CD4-positive, alpha-beta T cell treated with Interleukin-15 for 4 hours (primary cell): ENCODE measurements at places on chromosomes 6 and 20.

GRCh38 chr6:15952231-15953151, 176.4 kb upstream of the MYLIP start:
- no peak for DNase-seq

DNA sequence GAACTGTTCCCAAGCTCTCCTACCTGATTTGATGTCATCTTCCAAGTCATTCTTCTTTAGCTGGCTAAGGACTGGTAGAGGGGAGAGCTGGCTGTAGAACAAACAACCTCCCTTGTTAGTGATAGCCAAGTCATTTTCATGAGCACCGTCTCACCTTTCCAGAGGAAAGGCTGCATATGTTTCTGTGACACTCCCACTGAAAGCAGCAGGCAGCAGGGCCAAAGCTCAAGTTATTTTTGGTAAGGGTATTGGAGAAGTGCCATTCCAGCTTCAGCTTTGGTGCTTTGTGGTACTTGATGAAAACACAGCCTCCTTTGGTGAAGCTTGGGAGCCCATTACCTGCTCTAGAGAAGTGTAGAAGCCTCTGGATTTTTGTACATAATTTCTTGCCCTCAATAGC, 5.4 kb upstream of the DOK5 start:
- no peak for DNase-seq

- DNase-seq, result no peak
Measured at GRCh38 chr6:139982195-139982594, 607.7 kb upstream of the CITED2 start.

DNA sequence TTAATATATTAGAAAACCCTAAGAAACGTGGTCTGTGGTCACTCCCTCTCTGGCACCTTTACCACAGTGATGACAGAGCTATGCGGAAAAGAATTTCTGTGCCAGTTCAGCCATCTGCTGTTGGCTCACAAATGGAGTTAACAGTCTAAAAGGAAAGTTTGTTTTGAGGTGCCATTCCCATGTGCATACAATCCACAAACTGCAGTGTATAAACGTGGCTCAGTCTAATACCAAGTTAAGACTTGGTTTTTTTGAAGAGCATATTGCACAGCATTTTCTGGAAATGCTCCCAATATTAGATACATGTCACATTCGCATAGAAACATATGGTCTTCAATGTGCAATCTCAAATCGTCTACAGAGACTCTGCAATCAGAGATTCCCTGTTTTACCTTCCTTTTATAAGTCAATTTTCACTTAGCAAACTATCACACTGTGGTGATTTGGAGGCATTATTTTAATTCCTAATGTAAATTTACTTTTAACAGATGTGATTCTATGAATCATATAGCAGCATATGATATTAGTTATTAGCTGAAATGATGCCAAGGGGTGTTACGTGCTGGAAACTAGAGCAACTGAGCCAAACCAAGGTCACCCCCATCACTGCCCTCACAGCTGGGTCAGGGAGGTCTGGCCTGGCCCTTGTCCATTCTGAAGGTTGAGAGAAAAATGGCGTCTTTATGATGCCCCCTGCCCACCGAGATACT, 383.5 kb downstream of the PRKN start:
- DNase-seq, result no peak

- DNase-seq, result no peak
Measured at GRCh38 chr6:34370361-34370760, 22.1 kb downstream of the NUDT3 start.

DNA sequence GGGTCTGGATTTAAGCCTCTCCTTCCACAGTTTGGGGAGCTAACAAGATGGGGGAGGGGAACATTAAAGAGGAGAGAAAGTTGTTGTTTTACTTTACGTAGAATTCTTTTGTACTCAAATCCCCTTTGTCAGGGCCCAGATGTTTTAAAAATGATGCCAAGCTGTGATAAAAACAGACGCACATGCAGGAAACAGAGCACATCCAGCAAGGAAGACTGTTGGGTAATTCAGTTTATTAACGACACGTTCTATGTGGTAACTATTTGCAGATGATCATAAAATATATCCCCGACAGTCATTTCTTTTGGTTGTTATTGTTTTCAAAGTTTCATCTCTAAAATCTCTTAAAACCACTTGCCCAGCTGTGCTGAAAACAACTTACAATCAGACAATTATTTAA, 307.0 kb upstream of the PRDM1 start:
- DNase-seq, result no peak

- DNase-seq, result no peak
Measured at GRCh38 chr6:105137388-105137787, 42.4 kb downstream of the POPDC3 start.

GRCh38 chr6:124977067-124977908, 15.1 kb downstream of the RNF217 start:
- no peak for DNase-seq

- DNase-seq, result no peak
Measured at GRCh38 chr20:15619341-15619740, 953.9 kb downstream of the KIF16B start.

GRCh38 chr20:49853640-49854039, 41.0 kb downstream of the SLC9A8 start:
- no peak for DNase-seq

DNA sequence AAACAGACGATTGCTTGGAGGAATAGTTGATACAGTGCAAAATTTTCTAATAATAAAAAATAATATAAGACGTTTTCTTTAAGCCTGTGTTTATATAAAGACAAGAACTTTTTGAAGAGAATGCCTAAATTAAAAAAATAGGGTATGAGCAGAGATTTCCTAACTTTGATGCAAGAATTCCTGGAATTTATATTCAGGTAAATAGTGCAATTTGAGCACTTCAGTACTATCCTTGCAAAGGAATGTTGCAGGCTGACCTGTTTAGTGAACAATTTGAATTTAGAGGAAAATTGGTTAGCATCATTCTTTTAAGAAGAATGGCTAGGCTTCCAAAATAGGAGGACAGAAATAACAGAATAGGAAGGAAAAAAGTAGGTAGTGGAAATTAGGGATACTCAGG, 1172.3 kb downstream of the HACE1 start:
- DNase-seq, result no peak

GRCh38 chr6:135183002-135183531, 2.0 kb downstream of the MYB start:
- DNase-seq, result peak; percentile 66

DNA sequence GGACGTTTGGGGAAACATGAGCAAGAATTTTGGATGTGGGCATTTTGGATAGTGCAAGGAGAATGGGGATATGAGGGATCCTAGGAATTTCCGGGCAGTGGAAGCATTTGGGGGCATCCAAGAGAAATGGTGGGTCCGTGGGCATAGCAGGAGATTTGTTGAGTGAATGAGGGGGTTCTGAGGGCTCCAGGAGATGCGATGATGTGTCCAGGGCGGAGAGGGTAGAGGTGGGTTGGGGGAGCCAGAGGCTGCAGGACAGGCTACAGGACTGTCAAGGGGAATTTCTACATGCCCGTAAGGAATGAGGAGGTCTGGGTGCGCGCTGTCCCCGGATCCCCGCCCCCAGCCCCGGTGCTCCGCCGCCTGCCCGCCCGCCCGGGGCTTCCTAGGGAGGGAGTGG, 364 bp downstream of the FRS3 start:
- no peak for DNase-seq

DNA sequence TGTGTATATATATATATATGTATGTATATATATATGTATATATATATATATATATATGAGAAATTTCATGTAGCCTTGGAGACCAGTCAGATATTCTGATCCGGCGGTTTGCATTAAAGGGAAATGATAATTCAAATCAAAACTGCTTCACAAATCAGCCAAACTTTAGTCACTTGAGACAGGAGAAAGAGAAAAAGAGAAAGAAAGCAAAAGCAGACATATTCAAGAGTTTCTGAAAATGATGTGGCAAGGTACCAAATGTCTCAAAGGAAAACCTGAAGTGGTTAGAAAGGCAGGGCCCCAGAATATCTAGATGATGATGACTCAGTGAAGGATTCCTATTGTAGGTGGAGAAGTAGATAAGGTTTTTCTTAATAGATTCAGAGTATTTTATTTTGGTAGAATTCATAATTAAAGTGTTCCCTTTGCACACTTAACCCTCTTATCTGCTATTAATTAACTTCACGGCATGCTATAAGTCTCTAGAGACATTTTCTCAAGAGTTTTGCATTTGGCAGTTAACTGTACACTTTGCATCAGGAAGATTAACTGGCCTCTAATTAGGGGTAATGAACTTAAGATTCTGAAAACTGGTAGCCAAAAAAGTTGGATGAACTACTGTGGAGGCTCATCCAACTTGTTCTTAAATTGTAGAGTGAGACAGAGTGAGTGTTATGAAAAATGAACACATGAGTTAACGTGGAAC, 50.1 kb upstream of the ASF1A start:
- DNase-seq, result peak; percentile 17

GRCh38 chr20:33415948-33416347, 14.6 kb upstream of the CDK5RAP1 start:
- DNase-seq, result no peak

GRCh38 chr6:164086076-164086887, 671.8 kb downstream of the QKI start:
- DNase-seq, result no peak

- no peak for DNase-seq
Measured at GRCh38 chr6:87421576-87421975, 13.8 kb downstream of the CFAP206 start.

DNA sequence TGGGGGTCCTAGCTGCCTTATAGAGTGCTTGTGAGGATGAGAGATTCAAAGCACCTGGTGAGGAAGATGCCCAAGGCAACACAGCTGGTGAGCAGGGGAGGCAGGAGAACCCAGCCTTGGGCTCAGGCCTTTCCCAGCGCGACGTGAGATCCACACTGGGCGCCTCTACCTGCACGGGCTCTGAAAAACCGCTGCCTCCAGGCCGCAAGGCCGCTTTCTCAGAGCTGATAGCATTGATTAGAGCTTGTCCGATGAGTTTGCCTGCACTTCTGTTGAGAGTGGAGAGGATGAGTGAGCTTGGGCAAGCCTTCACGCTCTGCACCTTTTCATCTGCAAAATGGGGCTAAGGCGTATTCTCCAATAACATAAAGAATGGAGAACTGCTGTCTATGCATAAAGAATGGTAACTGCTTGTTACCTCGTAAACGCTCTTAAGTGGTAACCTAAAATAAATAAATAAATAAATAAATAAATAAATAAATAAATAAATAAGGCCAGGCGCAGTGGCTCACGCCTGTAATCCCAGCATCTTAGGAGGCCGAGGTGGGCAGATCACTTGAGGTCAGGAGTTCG, 916 bp downstream of the PABPC1L start:
- DNase-seq, result no peak

DNA sequence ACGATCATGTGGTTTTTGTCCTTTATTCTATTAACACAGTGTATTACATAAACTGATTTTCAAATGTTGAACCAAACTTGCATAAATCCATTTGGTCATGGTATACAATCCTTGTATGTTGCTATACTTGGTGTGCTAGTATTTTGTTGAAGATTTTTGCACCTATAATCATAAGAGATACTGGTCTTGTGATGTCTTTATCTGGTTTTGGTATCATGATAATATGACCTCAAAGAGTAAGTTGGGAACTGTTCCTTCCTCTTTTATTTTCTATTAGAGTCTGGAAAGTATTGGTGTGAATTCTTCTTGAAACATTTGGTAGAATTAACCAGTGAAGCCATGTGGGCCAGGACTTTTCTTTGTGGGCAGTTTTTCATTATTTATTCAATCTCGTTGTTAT, 65.3 kb downstream of the TRPC4AP start:
- no peak for DNase-seq

DNA sequence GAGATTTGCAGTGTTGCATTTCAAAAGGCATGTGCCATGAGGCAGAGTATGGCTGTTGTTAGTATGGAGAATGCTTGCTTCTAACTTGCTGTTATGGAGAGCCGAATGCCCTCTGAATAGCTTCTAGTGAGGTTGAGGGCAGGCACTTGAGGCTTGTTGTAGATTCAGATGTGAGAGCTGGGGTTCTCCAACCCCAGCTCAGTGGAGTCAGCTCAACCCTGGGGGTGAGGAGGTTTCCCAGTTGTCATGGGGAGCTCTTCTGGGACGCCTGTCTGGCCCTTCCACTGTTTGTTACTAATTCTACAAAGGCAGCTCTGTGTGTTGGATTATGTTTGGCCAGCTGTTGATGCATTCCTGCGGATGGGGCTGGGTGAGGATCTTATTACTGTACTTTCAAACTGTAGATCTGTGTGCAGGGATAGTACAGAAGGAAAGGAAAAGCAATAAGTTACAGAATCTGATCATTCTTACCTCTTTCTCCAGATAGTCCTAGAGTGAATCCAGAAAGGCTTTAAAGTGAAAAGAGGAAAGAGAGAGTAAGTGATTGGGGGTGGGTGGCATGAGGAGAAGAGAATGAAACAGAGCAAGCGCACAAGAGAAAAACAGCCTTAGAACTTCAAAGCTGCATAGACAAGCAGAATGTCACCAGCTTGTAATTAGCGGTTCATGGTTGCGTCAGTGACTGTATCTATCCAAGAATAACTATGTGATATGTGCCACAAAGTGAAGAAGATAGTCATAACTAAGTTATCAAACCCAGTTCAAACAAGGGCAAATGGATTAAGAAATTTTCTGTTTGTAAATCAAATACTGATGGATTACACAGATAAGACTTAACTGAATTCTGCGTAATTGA, 148.7 kb downstream of the PRL start:
- no peak for DNase-seq

DNA sequence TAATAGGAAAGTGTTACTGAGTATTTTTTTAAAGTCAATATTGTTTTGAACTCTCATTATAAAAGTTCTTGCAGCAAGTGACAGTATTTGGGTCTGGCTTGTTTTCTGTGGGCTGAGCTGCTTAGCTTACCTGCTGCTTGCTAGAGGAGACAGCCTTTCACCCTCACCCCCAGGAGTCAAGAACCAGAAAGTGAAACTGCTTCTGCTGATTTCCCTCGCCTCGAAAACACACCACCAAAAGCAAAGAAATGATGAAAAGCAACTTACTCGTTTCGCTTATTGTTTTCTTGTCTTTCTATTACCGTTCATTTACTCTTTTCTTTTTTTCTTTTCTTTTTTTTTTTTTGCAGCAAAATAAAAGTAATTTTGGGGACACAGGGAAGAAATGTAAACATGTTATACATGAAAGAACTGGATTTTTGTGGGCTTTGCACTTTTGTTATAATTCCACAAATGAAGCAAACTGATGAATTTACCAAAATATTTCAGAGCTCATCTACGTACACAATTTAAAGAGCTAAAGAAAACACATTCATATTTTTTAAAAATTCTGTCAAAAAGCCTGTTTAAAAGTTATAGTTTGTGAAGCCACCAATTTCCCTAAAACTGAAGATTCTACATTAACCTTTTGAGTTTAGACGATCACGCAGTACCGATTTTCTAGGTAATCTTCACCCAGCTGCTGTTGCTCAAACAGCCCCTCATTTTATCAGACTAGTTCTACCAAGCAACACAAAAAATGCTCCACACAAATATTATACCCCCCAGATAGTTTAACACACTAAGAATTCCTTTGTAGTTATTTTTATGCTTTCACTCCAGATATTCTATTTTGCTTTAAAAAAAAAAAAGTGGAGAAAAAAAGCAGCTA, 1.7 kb downstream of the SCML4 start:
- peak; percentile 79 for DNase-seq

GRCh38 chr20:47559141-47559540, 57.5 kb downstream of the NCOA3 start:
- no peak for DNase-seq
